Activated T-cell treated with anti-CD3 and anti-CD28 coated beads for 48 hours (primary cell): ENCODE measurements at places on chromosomes 6 and 20.
A peak's percentile ranks its signal among the peaks of the same experiment; 100 is the strongest.

DNA sequence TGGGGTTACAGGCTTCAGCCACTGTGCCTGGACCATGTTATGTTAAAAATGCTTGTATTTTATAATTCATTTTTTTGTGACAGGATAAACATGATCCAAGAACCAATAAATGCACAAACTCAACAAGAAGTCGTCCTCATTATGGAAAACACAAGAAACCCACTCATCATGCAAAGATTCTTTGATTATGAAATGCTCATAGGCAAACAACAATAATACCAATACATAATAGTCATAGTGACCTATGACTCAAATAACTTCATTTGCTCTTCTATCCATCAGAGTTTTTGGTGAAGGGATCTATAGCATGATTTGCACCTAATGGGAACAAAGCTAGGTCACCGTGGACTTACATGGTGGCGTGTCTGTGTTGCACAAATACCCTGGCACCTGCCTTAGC is 217.1 kb upstream of the THEMIS start:
- no peak for DNase-seq

DNA sequence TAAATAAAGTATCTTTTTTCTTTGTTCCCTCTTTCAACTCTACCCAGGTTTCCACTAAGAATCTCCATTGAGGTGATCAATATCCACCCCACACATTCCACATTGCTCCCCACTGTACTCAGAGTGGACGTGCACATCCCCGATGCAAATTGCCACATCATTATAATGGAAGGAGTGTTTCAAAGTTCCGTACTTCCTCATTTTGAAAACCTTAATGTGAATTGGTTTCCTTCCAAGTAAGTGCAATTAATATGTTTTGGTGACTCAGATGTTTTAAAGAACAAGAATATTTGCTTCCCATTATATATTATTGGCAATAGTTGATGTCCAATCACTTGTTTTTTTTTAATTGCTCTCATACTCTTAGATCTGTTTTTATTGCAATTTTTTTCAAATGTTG is 463.6 kb downstream of the HACE1 start:
- DNase-seq = no peak

DNA sequence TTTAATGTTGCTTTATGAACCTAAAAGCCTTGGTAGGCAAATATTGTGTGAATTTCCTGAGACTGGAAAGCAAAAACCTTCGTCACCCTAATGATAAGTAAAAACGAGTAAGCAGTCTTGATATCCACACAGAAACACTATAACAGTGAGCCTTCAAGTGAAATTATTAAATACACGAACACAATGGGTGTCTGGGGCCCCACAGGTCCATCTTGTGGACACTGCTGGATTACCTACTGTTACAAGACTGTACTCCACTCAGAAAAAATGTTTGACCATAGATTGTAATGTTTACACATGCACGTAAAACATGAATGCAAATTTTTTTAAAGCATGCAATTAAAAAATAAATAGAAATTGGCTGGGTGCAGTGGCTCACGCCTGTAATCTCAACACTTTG is 466.9 kb downstream of the CD83 start:
- DNase-seq = no peak

- DNase-seq = no peak
These were observed 183.2 kb downstream of the TINAG start for GRCh38 chr6:54491431-54491830.

DNA sequence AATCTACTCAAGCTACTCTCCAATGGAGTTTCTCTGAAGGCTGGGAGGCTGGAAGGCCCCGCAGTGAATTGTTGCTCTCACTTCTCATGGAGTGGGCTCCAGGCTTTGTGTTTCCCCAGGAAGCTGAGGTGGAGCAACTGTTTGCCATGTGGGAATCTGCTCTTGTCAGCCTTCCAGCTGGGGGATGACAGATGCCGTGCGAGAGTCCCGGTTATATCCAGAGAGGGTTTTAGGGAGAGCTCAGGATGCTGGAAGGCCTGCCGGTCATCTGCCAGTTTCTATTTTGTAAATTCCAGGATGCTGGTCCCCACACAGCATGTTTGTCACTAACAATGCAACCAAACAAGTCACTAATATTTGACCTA is 98.2 kb upstream of the NAA20 start:
- no peak for DNase-seq

- DNase-seq = no peak
These were observed 11.9 kb upstream of the MYCT1 start for GRCh38 chr6:152685819-152686218.

DNA sequence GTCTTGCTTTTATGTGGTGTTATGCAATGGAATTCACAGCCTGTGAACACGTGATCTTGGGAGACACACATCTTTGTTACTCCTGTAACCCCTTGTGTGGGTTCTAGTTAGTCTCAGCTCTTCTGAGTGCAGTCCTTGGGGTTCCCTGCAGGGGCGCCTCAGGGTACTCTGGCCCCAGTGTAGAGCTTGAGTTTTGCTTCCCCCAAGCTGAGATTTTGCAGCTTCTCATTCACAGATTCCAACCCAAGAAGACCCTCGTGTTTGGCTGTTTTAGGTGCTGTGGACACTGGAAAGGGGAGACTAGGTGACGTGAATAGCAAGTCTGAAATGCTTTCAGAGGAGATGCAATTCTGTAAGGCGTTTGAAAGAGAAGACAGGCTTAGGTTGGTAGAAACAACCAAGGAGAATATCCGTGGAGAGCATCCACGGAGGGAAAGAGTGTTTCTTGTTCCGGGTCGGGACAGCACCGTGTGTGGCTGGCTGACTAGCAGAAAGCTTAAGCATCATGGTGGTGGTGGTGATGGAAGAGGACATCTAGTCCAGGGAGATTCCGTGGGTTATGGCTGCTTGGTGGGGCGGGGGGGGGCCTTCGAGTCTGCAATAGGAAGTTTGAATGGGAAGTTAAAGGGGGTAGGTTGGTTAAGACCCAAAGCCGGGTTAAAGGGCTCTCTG is 30.1 kb downstream of the DUSP22 start:
- no peak for DNase-seq

DNA sequence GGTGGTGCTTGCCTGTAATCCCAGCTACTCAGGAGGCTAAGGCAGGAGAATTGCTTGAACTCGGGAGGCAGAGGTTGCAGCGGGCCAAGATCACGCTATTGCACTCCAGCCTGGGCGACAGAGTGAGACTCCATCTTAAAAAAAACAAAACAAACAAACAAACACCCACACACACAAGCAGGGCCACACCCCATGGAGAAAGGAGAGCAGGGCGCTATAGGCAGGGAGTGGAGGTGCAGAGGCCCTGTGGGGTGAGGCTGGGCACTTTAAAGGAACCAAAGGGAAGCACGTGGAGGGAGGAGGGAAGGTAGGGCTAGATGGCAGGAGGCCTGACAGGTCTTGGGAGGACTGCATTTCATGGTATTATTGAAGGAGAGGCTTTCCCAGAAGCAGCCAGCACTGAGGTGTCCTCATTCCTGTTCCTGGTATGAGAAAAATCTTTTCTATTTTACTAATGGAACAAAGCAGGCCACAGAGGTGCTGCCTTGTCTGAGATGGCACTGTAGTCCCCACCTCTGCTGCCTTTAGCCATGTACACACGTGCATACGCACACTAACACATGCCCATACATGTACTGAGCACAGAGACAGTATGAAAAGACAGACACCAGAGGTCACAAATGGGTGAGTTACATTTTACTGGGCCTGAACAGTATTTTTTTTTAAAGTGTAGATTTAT is 44.0 kb downstream of the BCAS4 start:
- DNase-seq = no peak

DNA sequence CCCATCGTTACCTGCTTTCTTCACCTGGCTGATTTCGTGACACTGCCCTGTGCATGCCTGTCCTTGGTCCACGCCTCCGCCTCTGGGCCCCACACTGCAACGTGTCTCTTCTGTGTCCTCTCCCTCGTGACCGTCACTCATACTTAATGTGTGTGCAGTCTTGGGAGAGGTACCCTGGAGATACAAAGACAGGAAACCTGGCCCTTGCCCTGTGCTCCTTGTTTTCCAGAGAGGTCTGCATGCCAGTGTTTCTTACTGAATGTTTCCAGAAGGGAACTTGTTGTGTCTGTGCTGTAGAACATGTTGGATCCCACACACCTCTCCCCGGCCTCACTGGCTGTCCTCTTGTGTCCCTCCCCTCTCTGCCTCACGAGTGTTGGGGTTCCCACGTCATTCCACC is 45.8 kb downstream of the SNX9 start:
- DNase-seq = no peak

DNA sequence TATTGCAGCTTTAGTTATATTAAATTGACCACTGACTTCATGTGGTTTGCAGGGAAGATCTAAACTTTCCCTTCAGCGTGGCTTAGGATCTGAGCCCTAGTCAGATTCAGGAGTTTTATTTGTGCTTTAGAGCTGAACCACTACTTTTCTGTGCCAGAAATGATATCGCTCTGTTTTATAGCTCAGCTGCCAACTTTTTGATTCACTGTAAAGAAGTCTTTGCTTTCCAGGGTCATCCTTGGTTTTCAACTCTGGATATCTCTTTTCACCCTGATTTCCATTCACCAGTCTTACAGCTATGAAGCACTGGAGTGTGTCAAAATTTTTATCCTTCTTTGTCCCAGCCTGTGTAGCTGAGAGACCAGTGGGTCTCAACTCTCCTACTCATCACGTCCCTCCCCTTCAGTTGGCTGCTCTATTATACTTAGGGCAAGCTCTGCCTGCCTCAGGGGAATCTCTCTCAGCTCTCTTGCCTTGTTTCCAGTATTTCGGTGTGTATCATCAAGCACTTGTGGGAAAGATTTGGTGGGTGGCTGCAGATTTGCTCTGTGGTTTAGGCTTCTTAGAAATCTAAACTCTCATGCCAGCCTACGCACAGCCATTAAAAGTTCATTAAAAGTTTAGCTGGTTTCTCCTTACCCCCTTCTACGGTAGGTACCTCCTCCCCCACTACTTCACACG is 425.5 kb downstream of the TENT5A start:
- DNase-seq = no peak

DNA sequence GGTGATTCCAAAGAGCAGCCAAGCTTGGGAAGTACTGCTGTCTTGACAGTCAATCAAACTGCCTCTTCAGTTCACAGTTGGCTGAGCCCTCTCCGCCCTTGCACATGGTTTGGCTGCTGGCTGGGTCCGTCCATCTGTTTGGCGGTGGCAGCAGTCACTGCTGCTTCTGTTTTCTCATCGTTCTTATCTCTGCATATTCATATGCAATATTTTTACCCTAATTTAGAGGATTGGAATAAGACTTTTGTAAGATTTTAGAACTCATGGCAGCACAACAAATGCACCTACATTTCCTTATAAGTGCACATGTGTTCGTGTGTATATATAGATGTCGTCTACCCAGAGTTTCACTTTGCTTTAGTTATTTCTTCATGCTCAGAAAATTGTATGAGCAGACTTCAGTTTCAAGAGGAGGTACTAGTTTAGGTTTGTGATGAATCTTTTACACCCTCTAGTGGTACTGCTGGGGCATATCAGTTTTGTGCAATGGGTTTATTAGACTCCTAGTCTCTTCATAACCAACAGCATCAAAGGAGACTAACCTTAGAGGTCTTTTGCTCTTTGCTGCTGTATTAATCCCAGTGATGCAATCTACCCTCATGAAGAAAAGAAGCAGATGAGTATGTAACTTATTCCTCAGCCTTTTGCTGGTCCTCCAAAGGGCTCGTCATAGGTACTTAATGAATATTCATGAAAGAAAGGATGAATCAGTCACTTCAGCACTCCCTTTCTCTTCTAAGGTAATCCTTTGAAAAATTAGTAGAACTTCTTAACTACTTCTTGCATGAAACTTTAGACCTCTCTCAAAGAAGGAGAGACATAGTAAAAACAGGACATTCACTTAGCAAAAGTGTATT is 44.3 kb downstream of the KHDC1L start:
- no peak for DNase-seq

- no peak for DNase-seq
These were observed 199.6 kb upstream of the RREB1 start for GRCh38 chr6:6908121-6908520.

- no peak for DNase-seq
These were observed 516.8 kb downstream of the BCKDHB start for GRCh38 chr6:80623066-80623815.

DNA sequence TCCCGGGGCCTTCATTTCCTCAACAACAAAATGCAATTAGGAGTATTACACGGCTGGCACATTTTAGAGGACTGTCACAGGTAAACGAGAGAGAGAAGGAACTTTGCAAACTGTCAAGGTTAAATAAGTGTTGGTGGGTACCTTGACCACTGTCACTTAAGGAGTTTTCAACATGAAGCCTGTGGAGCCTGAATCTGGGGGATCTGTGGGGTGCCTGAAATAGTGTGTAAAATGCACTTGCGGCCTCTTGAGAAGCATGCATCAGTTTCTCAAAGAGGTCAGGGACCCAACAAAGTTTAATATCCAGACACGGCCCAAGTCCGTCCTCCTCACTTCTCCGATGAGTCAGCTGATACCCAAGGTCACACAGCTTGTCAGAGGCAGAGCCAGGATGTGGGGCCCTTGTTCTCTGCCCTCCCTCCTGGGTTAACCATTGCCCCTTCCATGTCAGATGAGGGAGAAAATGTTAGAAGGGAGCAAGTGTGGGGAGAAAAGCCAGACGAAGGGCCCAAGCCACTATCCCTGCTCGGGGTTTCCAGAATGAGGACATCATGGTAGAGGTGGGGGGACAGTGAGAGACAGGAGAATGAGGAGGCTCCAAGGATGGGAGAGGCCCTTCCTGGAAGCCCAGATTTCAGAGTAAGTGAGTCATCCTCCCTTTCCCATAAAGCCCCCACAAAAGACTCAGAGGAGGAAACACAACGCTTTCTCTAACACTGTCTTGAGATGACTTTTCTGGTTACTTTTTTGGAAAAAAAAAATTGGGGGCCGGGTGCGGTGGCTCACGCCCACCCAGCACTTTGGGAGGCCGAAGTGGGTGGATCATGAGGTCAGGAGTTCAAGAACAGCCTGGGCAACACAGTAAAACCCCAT is 42.2 kb downstream of the C6orf132 start:
- DNase-seq = peak; percentile 41

- no peak for DNase-seq
These were observed 2.9 kb downstream of the RXRB start for GRCh38 chr6:33197431-33198048.

- DNase-seq = no peak
These were observed 402.6 kb downstream of the BCKDHB start for GRCh38 chr6:80508885-80509630.

DNA sequence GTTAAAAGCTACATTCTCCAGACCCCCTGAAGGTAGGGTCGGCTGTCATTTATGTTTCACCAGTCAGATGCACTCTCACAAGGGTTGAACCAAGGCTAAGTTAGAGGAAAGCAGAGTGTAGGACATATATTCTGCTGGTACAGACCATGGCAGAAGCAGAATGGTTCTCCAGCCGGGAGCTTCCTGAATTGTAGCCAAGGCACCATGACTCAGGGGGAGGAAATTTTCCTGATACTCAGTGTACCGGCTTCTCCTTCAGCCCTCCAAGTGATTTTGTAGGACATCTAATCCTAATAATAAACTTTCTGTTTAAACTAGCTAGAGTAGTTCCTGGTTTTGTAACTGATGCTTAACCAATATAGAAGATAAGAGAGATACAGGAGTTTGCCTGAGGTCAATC is 14.2 kb upstream of the SLPI start:
- no peak for DNase-seq

DNA sequence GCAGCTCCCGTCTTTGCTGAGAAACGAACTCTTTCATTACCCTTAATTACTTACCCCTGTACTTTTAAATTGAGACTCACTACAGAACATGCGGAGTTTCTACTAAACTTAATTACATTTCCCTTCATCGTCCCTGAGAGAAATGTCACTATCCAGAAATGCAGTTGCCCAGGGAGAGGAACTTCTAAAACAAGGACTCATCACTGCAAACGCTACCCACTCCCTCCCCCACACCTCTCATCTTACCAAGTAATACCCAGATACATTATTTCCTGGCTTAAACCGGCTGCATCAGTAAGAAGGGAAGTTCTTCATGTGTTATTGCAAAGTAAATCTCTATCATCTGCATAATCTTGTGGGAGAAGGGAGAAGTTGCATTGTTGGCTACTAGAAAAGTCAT is 138.3 kb downstream of the IPCEF1 start:
- DNase-seq = no peak
